Left renal pelvis (tissue), 4 donors: ENCODE measurements at places on chromosomes 11 and 22. TPM values are rescaled to one million over a fixed set of nuclear protein-coding genes. Genes with fewer than 3 reads are reported as not detected.

OR8G5 gene
- polyA plus RNA-seq = not detected

- no peak for DNase-seq
Observed at GRCh38 chr22:37050913-37051312, 629 bp upstream of the KCTD17 start.

DNA sequence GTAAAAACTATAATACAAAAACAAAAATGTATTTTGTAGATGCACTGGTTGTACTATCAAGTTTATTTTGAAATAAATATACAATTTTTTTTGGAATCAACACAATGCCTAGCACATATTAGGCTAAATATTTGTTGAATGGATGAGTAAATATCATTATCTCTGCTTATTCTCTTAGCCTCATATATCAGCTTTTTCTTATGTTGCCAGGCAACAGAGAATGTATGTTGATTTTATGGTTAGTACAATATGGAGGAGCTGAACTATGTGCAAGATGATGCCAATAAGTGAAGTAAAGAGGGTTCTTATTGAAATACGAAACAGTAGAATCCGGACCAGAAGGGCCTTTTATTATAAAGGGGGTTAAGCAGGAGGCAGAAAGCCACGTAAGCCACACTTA is 94.9 kb downstream of the FAR1 start:
- no peak for DNase-seq

- no peak for DNase-seq
Observed at GRCh38 chr11:12109591-12110196, 696 bp upstream of the MICAL2 start.

DNA sequence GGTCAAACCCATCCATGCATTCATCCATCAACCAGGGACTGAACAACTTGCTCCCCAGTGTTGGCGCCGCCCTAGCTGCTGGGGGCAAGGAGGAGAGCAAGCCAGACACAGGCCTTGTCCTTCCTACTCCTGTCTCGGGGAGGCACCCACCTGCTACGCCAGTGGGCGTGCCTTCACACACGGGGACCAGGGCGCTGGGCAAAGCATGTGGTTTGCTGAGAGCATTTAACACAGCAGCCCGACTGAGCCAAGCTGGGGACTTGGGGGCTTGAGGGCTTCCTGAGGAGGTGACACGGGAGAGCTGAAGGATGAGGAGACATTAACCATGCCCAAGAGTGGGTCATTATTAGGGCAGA is 30.6 kb downstream of the CACNA1I start:
- DNase-seq = no peak
